Left ventricle myocardium inferior (tissue), 1 donor: ENCODE measurements at places on chromosomes 7 and 10. TPM values are rescaled to one million over a fixed set of nuclear protein-coding genes. Genes with fewer than 3 reads are reported as not detected.

- H3K4me3 ChIP-seq: peak overlapping the region; percentile 31
- peaks cover 4% of the 10 kb centered on the region for H3K36me3 ChIP-seq
- no peaks in the 10 kb centered on the region for H3K27me3 ChIP-seq
- DNase-seq: no peak
Observed at GRCh38 chr10:114611617-114612016, 46.5 kb downstream of the ABLIM1 start.

DNA sequence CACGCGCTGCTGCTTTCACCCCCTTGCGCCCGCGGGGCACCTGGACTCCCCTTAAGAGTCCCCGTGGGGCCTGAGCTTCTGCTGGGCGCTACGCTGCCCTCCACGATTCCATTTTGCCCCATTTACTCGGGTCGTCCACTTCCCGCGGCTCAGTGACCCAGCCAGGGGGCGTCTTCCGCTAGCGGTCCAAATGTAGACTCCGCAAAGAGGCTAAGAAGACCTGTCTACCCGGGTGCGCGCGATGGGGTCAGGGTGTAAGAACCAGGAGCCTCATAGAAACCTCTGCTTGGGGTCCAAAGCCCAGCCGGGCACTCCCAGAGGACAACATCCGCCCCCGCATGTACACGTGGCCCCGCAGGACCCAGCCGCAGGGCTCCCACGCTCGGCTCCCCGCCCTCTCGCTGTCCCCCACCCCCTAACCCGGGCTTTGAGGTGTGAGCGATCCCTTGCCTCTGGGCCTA lies 5.2 kb upstream of the HMX2 start:
- H3K4me3 ChIP-seq: peak overlapping the region; percentile 9
- no peak overlapping the region for H3K27ac ChIP-seq
- DNase-seq: no peak
- H3K36me3 ChIP-seq: no peaks in the 10 kb centered on the region
- peaks cover 42% of the 10 kb centered on the region for H3K4me1 ChIP-seq

DNA sequence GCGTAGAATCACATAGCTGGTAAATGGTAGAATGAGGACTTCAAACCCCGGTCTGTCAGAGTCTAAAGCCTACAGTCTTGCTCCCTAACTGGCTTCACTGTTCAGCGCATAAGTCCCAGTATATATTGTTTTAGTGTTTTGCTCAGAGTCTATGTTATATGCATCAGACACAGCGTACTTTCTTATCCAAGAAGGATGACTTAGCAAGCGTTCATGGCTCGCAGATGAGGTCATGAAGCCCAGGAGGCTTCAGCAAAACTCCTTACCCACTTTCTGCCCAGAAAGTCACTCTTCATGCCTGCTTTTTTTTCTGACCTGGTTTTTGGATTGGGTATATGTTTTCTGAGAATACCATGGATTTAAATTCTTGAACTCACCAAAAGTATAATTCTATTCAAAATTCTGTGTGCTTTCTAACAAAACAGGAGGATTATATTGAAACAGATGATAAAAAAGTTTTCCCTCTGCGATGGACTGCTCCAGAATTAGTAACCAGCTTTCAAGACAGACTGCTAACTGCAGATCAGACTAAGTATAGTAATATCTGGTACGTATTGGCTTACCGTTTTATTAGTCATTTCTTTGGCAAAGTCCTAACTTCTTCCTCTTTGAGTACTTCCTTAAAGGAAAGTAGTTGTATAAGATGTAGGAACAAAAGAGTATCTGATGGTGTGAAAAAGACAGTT lies 24.6 kb upstream of the BHLHA15 start:
- H3K27me3 ChIP-seq: no peaks in the 10 kb centered on the region
- H3K36me3 ChIP-seq: peaks cover 36% of the 10 kb centered on the region
- no peak for DNase-seq
- no peak overlapping the region for H3K4me3 ChIP-seq
- H3K27ac ChIP-seq: no peak overlapping the region
- H3K4me1 ChIP-seq: no peaks in the 10 kb centered on the region

DNA sequence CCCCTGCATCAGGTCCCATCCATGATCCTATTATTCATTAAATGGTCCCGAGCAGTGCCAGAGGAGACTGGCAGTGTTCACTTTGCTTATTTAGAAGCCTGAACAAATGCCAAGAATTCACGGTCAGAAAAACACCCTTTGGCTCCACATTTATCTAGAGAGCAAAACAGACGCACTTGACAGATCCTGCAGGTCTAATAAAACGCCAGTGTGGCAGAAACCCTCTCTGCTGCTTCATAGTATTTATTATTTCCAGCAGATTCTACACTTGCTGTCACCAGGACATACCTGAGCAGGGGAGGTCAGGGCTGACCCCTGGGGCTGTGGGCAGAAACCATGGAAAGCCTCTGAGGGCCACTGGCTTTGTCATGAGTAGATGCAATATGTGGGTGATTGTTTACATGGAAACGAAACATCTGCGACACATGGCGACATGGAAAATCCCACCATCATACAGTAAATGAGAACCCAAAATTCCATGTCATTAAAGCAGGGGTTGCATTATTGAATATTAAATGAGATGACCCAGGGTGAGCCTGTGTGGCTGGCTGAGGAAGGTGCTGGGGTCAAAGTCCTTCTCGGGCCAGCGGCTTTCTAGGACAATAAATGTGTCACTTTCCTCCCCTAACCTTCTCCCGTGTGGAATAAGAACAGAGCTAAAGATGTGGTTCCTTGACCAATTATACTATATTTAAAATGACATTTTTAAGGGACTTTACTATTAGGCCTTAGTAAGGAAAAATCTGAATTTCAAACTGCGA lies 205.9 kb upstream of the SVIL start:
- peaks cover 66% of the 10 kb centered on the region for H3K4me1 ChIP-seq
- no peaks in the 10 kb centered on the region for H3K27me3 ChIP-seq
- H3K4me3 ChIP-seq: peak overlapping the region; percentile 37
- H3K36me3 ChIP-seq: no peaks in the 10 kb centered on the region
- peak overlapping the region; percentile 91 for H3K27ac ChIP-seq
- DNase-seq: no peak

DNA sequence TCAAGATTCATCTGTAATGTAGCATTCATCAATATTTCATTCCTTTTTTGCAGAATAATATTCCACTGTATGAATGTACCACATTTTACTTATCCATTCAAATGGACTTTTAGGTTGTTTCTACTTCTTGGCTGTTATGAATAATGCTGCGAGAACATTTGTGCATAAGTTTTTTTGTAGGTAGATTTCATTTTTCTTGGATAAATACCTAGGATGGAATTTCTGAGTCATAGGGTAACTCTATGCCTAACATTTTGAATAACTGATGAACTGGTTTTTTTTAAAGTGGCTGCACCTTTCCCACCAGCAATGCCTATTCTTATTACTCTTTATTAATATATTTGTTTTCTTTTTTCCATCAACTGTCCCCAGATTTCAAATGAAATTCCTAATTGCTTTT lies 9.1 kb upstream of the XPNPEP1 start:
- H3K36me3 ChIP-seq: no peaks in the 10 kb centered on the region
- no peak overlapping the region for H3K27ac ChIP-seq
- no peak overlapping the region for H3K4me3 ChIP-seq
- DNase-seq: no peak

- no peak overlapping the region for H3K27ac ChIP-seq
- H3K4me1 ChIP-seq: no peaks in the 10 kb centered on the region
- no peaks in the 10 kb centered on the region for H3K36me3 ChIP-seq
- H3K4me3 ChIP-seq: no peak overlapping the region
Observed at GRCh38 chr10:52949899-52950298, 177.3 kb upstream of the MBL2 start.

DNA sequence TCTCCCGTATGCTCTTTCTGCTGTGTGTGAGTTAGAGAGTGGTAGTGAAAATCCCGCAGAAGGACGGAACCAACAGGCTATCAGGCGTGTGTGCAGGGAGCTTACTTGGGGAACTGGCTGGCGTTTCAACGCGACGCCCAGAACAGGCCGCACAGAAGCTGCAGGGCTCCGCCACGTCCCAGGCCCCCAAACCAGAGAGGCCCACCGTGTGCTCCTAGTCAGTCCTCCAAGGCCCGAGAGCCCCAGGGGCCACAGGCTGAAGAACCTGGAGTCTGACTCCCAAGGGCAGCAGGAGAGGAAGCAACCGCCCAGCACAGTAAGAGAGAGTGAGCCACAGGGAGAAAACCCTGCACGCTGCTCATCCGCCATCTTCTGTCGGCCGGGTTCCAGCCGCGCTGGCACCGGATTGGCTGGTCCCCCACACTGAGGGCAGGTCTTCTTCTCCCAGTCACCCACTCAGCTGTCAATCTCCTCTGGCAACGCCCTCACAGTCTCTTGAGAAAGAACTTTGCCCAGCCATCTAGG lies 730.6 kb upstream of the VSTM2A start:
- no peaks in the 10 kb centered on the region for H3K27me3 ChIP-seq
- no peak for DNase-seq
- H3K4me3 ChIP-seq: no peak overlapping the region
- no peaks in the 10 kb centered on the region for H3K4me1 ChIP-seq
- H3K36me3 ChIP-seq: no peaks in the 10 kb centered on the region

DNA sequence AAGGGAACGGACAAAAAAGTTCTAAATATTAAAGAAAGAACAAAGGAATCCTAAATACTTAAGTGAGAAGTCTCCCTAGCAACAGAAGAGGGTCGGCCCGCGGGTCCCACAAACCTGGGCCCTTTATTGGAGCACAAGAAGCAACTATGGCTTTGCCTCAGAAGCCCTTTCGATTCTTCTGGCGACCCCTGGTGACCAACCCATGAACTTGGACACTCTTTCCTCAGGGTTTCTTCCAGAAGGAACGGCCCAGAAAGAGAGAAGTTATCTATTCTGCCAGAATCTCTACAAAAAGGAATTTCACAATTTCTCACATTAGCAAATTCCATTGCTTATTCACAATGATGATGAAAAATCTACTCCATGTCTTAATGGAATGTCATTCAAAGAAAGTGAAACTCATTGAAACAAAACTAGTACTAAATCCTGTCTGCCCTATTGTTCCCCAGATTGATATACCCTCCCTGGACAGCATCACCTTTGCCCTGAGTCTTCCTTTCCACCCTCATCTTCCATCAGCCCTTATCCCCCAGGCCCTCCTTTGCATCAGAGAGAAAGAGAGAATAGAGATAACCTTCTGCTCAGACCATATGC lies 43.7 kb downstream of the CPVL start:
- no peak overlapping the region for H3K4me3 ChIP-seq
- H3K36me3 ChIP-seq: no peaks in the 10 kb centered on the region
- peak; percentile 69 for DNase-seq

Gene CYP3A7
- total RNA-seq: not detected
